Activated B cell treated with CpG ODN at 0.5 μM for 24 hours (primary cell): ENCODE measurements at places on chromosomes 3 and 15.

GRCh38 chr15:22962611-22963010 lies 17.6 kb downstream of the CYFIP1 start:
- DNase-seq = no peak

DNA sequence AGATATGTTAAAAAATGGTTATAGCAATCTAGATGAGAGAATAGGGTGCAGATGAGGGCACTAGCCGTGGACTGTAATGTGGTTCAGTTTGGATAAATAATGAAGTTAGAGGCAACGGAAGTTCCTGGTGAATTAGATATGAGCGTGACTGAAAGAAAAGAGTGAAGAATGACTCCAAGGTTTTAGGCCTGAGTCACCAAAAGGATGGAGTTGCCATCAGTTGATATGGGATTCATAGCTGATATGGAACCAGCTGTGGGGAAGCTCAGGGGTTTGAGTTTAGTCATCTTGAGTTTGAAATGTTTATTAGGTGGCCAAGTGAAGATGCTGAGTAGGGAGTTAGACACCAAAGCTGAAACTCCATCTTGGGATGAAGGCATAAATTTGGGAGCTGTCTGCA lies 66.2 kb downstream of the SSR3 start:
- no peak for DNase-seq

DNA sequence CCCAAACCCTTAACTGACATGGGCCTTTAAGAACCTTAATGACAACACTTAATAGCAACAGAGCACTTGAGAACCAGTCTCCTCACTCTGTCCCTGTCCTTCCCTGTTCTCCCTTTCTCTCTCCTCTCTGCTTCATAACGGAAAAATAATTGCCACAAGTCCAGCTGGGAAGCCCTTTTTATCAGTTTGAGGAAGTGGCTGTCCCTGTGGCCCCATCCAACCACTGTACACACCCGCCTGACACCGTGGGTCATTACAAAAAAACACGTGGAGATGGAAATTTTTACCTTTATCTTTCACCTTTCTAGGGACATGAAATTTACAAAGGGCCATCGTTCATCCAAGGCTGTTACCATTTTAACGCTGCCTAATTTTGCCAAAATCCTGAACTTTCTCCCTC lies 49.9 kb downstream of the PGPEP1L start:
- DNase-seq = no peak

- DNase-seq = no peak
Measured at GRCh38 chr3:157104928-157105652, 54.9 kb downstream of the CCNL1 start.

- no peak for DNase-seq
Measured at GRCh38 chr3:78812166-78812565, 955.6 kb downstream of the ROBO1 start.

DNA sequence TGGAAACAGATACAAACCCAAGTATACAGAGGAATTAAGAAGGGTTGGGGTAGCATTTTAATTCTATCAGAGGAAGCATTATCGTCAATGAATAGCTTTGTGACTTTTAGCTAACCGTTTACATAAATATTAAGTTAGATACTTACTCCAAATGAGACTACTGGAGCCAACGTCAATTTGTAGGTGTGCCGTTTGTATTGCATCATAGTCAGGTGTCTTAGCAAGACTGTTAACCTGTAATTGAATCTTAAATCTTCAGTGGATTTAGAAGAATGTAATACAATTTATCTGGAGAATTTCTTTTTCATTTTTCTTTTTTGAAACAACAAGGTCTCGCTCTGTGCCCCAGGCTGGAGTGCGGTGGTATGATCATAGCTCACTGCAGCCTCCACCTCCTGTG lies 55.1 kb downstream of the CRTC3 start:
- no peak for DNase-seq

DNA sequence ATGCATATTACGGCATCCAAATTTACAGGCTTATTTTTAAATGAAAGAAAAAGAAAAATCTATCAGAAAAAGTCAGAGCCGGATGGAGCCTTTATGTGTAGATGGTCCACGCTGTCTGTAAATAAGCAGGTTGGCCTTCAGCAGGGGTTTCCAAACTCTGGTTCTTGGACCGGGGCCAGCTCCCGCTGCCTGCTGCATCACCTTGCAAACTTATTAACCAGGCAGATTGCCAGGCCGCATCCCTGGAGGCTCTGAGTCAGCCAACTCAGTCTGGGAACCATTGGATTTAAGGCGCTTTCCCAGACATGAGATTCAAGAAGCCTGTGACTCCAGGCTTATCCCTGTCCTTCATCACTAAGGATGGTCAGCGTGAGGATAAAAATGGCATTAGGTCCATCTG lies 212.4 kb downstream of the OPA1 start:
- no peak for DNase-seq

- DNase-seq = no peak
Measured at GRCh38 chr3:153624310-153625030, 462.4 kb downstream of the RAP2B start.

GRCh38 chr15:64151727-64152506 lies at the start of gene SNX22:
TSS of gene SNX22 (plus strand) at chr15:64151731. CDS start at chr15:64151776, 45 bp downstream.
- DNase-seq = peak; percentile 55

GRCh38 chr15:87322870-87323269 lies 933.7 kb downstream of the NTRK3 start:
- DNase-seq = no peak

DNA sequence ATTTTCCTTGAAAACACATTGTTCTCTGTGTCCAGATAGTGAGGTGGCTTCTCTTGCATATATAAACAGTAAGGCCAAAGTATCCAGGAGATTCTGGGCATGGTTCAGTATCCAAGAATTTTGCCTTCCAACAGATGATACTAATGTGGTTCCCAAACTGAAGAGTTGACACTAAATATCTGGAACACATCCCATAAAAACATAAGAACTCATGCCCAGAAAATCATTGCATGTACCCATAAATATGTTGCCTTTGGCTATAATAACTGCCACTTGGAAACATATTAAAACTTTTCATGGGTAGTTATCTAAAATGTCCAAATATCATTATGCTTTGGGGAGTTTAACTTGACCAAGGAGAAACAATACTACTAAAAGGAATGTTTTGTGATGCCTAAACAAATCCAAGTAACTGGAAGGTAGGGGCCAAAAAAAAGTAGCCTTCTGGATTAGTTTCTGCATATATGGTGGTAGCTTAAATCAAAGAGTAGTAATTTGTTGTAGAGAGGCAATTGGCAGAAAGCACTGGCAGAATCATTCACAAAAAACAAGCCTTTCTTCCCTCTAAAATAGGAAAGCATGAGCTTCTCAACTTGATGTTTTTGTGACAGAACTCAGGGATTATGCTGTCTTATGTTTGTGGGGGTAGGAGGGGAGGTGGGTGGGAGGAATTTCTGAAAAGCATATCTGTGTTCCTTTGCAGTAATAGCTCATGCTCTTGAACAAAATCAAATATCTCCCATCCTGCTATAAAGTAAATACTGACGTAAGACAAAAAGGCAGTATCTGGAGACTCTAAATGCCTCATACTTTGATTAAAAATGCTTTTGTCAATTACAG lies 753.9 kb downstream of the TUSC7 start:
- no peak for DNase-seq

DNA sequence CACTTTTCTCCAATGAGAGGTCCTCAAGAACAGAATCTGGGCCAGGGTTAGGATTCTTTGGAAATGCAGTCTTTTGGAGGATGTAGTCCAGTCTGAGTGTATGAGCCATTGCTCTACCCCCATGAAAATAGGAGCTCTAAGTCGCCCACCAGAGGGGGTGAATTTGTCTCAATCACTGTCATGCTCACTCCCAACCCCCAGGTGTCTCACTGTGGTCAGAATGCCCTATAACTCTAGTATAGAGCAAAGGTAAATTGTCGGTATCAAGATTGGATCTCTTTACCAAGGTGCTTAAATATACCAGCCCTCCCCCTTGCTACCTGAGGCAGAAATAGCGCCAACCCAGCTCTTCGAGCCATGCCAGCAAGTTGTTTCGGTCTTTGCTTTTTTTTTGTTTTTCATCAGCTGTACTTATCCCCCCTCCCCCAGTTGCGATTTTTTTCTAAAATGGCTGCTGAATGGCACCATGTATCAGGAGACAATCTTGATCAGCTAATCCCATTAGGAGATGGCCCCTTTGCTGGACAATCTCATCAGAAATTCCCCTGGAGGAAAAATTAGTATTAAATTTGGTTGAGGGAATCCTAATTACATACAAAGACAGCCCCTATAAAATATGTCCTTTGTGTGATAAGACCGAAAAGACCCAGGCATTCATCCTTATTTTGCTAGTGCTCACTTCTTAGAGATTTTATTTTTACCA lies 130.7 kb downstream of the EBLN2 start:
- no peak for DNase-seq

DNA sequence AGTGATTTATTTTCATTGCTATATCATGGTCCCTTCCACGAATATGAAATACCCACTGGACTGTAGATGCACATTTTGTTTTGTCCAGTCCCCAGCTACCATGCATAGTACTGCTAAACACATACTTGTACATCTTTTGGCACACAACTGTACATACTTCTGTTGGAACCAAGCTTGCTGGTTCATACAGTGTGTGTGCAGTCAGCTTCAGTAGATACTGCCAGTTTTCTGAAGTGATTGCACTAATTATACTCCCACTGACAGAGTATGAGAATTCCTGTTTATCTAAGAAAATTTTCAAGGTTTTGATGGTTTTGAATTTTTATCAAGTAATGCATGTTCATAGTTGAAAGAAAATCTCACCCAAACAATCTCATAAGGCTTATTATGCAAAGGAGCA lies 100.7 kb upstream of the LMCD1 start:
- no peak for DNase-seq

GRCh38 chr3:149506965-149507364 lies 32.5 kb downstream of the TM4SF4 start:
- DNase-seq = no peak

- no peak for DNase-seq
Measured at GRCh38 chr3:118628704-118629341, 405.8 kb downstream of the IGSF11 start.

- DNase-seq = no peak
Measured at GRCh38 chr15:40328176-40328575, 4.7 kb downstream of the INAFM2 start.

DNA sequence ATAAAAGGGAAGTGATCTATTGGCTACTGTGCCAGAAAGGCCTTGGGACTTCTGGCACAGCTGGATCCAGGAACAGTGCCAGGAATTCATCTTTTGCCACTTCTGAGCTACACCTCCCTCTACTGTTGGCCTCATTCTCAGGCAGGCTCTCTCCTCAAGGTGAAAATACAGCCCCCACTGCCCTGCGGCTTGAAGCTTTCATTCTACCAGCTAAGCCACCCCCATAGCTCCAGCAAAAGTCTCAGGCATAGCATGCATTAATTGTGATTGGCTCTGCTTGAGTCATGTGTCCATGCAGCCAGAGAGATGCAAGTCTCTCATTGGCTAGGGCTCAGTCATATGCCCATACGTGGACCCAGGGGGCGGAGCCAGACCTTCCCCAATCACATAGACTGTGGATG lies 142.4 kb downstream of the TPRA1 start:
- DNase-seq = no peak

DNA sequence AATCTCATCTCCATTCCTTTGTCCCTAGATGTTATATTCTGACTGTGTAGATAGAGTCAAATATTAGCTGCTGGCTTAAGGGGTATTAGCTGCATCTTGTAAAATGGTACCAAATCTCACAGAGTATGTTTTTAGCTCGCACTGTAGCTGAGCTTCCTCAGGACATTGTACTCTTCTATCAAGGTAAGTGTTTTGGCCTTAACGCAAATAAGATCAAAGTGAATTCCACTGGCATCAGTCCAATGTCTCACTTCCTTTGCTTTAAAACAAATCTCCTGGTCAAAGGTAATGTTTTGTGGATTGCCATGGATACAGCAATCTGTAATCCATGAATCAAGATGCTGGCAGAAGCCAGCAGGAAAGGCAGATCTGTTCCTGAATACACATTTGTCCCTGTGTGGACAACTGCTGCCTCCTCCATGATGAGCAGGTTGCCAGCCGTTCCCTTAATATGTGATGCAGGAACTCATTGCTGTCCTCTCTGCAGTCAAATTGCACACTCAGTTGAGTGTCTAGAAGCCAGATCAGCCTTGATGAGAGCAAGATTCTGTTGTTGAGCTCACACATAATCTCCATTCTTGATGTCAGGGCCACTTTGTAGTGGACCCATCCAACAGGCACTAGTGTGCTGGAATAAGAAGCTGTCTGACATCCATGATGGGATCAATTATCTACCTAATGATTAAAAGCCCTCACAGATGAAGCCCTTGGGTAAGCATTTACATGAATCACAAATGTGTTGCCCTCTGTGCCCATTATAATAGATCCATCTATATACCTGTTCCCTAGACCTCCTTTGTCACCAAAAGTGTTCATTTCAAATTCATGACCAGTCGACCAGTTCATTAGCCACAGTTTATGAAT lies 96.6 kb upstream of the AGTR1 start:
- DNase-seq = no peak

DNA sequence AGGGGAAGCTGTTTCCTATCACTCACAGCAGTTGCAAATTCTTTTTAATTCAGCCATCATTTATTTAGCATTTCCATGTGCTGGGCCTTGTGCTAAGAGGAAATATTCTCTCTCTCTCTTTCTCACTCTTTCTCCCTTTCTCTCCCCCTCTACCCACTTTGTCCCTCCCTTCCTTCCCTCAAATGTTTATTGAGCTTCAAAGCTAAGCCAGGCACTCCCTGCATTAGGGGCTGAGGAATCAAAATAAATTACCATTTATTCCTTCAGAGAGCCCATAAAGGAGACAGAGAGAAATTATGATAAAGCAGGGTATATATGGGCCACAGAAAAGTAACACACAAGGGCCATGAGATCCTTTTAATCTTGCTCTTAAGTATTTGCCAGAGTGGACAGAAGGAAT lies 6.8 kb downstream of the TMPRSS7 start:
- no peak for DNase-seq

- DNase-seq = no peak
Measured at GRCh38 chr3:194865615-194866014, 179.9 kb downstream of the FAM43A start.

DNA sequence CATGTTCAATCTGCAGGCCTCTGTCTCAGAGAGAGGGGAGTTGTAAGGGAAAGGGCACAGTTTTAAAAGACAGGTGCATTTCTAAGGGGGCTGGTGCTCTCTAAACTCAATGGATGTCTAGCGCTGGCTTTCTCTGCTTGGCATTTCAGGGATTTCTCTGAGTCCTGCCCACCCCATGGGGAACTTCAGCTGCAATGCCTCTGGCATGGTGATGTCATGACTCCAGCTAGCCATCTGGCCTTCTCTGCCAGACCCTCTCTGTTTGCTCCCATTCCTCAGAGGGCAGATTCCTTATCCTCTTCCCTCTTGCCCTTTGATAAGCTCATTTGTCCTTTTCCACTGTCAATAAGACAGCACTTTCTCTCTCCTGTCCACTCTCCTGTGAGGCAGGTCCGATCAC lies 40.8 kb downstream of the RPLP1 start:
- DNase-seq = no peak

DNA sequence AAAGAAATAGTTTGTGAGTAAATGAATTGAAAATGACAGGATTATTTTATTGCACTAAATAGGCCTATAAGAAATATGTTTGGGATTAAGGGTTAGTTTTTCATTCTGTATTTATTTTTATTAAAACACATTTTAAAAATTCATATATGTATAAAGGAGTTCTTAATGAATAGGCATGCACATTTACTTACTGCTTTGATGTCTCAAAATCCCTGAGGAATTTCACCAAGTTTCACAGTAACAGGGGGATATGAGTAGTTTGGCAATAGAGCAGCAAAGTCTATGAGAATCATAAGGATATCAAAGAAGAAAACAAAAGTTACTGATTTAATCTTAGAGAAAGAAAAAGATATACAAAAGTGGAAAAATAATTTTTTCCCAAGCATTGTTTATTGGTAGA lies 411.7 kb downstream of the NAALADL2 start:
- DNase-seq = no peak
